Activated CD4-positive, alpha-beta T cell treated with anti-CD3 and anti-CD28 coated beads, Interleukin-2, amount 50 U/mL, for 48 hours (primary cell): ENCODE measurements at places on chromosomes 2 and 18.

DNA sequence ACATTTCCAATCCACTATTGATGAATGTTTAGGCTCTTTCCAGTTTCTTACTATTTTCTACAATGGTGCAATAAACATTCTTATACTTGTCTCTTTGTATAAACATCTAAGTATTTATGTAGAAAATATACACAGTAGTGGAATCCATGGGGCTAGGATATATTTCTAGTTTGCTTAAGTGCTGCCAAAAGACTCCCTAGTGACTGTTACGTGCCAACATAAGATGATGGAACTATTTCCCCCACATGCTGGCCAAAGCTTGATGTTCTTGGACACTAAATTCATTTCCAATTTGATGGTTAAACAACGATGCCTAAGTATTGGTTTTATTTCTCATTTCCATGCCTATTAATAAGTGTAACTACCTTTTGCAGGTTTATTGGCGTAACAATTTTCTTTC lies 378.4 kb upstream of the HNRNPA3 start:
- DNase-seq = no peak

DNA sequence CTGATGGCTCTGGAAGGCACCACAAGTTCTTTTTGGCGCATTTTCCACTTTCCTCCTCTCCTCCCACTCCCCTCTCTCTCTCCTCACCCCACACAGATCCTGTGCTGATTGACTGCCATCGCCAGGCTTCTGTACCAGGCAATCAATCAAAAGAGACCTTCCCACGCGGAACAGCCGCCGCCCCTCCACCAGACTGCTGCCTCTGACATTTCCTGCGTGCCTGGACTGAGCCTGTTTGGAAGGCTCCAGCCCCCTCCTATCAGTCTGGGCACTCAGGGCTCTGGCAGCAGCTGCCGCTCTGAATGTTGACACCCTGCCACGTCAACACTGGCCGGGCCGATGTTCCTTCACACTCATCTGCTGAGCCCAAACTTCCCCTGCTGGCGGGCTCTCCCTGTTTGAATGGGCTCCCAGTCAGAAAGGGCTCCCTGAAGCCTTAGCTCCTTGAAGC lies 467.7 kb downstream of the EPHA4 start:
- DNase-seq = no peak

DNA sequence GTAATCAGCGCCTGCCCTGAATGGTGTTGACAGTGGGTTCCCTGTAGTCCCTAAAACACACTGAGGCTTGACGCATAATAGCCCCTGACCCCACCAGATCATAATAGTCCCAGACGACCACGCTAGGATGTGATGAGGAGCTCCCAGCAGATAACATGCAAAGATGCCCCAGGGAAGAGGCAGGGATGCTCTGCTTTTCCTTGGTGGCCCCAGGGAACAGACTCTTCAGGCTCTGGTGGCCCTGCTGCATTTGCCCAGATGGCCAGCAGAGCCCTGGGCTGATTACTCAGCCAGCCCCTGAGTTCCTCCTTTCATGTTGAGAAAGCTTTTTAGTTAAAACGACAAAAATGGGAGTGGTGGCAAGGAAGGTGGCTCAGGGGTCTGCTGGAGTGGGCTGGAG lies 5.9 kb upstream of the NCKAP5 start:
- no peak for DNase-seq

DNA sequence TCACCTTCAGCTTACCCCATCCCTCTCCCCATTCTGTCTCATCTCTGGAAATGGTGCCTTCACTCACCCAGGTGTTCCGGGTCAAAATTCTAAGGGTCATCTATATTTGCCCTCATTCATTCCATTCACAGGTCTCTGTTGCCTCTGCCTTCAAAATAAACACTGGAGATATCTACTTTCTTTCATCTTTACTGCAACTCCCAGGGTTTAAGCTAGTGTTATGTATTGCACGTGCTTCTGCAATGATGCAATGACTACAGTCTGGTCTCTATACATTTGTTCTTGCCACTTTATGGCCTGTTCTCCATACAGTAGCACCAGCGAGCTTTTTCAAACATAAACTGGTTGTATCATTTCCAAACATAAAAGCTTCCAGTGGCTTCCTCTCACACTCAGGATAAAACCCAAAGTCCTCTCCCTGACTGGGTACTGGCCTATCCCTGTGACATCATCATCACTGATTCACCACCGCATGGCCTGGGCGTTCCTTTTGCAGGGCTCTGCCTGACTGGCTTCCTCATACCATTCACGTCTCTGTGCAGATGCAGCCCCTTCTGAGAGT lies 14.3 kb downstream of the DSG2 start:
- DNase-seq = no peak

DNA sequence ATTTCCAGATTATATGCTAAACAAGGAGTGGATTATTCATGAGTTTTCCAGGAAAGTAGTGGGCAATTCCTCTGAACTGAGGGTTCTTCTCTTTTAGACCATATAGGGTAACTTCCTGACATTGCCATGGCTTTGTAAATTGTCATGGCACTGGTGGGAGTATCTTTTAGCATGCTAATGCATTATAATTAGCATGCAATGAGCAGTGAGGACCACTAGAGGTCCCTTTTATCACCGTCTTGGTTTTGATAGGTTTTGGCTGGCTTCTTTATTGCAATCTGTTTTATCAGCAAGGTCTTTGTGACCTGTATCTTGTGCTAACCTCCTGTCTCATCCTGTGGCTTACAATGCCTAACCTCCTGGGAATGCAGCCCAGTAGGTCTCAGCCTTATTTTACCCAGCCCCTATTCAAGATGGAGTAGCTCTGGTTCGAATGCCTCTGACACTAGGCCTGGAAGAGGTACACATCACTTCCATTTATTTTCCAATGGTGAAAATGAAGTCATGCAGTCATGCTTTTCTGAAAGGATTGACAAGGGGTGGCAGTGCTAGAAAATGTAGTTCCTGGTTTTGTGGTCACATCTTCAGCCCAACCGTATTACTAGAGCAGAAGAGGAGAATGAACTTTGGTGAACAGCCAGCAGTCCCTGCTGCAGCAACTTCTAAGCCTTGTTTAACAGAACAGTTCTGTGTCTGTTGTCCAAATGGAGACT lies 26.6 kb upstream of the ITGA4 start:
- DNase-seq = no peak

DNA sequence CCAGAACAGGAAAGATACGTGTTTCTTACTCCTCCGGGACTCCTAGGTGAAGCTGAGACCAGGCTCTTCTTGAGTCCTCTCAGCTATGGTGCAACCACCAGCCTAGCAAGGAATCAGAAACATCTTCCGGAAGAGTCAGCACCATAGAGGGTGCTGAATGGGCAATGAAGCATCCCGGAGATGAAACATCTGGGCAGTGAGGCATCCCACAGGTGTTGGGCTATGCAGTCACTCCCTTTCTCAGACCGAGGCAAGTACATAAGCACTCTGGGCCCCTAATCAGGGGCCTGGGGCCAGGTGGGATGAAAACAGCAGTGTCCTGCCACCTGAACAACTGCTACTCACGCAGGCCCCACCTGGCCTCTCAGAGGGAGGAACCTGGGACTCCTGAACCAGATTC lies 1.4 kb upstream of the CAPN10 start:
- no peak for DNase-seq

DNA sequence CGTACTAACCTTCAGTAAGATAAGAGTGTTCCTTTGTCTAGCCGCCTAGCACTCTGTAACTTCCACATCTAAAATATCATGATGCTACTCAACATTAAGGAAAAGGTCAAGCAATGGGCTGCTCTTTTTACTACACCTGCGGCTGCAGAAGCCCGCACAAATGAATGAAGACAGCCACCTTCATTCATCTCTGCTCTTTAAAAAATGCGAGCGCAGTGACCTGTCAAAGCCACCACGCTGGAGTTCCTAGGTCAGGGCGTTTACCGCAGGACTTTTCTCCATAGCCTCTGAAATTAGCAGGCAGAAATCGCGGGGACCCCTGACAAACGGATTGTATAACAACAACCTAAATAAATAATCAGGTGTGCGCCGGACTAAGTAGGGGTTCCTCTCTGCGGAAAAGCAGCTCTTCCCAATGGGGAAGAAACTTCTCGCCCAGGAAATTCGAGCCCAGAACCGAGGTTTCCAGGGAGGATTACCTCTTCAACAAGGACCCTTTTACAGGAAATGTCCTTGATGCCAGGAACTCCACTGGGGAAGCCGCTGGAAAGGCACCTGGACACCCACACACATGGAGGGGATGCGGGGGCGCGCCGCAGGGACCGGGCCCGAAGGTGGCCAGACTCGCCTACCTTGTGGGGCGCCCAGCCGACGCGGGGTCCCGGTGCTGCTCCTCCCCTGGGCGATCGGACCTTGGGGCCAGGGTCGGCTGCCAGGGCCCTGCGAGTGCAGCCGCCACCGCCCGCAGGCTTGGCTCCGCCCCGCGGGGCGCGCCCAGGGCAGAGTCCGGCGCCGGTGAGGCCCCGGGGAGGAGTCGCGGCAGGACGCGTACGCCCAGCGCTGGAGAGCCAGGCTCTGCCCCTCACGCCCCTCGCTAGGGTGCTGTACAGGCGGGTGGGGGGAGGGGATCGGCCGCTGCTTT lies at the start of gene CCDC68:
CCDC68 (minus strand) TSS at position 758 of the 922 bp plus-strand sequence. CDS start 16,670 bp downstream, outside the sequence.
- no peak for DNase-seq

GRCh38 chr2:207311316-207312005 lies 145.7 kb upstream of the KLF7 start:
- DNase-seq = peak; percentile 40

- no peak for DNase-seq
These were observed 103.4 kb upstream of the MYCN start for GRCh38 chr2:15836689-15837610.

DNA sequence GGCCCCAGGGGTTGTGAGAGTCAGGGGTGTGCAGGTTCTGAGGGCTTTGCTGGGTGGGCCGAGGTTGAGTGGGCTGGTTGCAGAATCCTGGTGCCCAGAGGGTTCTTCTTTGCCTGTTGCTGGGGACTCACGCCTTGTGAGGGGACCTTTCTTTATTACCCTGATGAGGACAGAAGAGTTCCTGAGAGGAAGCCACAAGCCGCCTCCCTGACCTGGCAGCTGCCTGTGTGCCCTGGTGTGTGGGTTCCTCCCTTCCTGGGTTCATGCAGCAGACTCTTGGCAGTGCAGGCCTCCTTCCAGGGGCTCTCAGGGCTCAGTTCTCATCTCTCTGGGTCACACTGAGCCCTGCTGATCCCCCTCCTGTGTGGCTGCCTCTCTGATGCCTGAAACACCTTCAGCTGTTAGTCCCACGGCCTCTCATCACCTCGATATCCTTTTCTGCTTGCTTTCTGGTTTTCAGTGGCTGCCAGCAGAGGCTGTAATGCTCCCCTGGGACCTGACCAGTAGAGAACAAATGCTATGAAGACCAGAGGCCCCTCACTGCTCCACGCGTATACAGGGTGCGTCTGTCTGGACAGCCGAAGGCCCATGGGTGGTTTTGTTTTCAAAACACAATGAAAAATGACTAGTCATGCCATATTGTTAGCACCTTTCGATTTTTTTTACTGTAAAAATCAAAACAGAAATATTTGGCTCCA lies 191.3 kb downstream of the AGAP1 start:
- no peak for DNase-seq

DNA sequence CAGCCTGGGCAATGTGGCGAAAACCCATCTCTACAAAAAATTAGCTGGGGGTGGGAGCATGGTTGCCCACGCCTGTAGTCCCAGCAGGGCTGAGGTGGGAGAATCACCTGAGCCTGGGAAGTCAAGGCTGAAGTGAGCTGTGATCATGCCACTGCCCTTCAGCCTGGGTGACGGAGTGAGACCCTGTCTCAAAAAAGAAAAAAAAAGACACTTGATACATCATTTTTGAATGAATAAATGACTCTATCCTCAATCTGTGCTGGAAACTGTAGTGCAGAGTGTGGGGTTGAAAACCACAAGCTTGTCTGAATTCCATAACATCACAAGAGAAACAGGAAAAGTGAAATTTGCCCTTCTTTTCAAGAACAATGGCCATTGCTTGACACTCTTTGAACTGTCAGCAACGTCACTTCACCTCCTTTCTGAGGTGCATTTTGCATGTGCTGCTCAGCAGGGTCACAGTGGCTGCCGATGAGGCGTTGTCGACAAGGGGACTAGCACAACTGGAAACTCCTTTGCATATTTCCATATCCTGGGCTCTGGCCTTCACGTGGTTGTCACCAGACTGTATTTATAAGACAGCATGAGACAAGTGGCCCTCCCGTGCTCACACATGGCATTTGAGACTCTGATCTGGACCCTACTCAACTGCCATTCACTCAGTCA lies 54.2 kb downstream of the DDX1 start:
- DNase-seq = no peak

GRCh38 chr2:197647961-197648690 lies 27.3 kb downstream of the RFTN2 start:
- no peak for DNase-seq

- no peak for DNase-seq
These were observed 621.2 kb downstream of the CNTNAP5 start for GRCh38 chr2:124646166-124646815.

DNA sequence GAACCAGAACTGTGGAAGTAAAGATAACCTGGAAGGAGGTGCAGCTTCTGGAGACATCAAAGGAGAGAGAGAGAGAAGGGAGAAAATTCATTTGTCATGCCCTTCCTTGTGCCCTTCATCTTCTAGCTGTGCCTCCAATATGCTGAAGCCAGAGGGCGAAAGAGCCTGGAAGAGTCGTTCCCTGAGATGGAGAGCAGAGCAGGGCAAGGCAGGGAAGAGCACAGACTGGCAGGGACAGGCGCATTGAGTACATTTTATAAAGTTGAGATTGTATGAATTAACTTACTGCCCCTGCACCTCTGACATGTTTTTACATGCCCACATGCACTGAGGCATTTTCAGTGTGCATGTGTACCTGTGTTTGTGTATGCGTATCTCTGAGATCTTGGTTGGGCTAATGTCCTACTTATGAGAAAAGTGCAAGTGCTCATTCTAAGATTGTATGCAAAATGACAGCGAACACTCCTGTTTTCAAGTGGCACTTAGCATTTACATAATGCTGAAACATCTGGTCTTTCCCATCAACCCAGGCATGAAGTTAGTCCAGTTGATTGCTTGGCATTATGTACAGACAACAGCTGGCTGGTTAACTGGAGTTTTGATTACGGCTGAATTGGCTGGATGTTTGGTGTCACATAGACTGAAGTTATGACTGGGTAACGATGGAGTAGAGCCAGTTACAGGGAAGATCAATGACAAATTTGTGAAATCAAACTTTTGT lies 23.7 kb upstream of the MMADHC start:
- no peak for DNase-seq

- no peak for DNase-seq
These were observed 1548.1 kb upstream of the ZEB2 start for GRCh38 chr2:146068051-146068450.

- no peak for DNase-seq
These were observed 9.5 kb downstream of the CAPN14 start for GRCh38 chr2:31207790-31208189.

DNA sequence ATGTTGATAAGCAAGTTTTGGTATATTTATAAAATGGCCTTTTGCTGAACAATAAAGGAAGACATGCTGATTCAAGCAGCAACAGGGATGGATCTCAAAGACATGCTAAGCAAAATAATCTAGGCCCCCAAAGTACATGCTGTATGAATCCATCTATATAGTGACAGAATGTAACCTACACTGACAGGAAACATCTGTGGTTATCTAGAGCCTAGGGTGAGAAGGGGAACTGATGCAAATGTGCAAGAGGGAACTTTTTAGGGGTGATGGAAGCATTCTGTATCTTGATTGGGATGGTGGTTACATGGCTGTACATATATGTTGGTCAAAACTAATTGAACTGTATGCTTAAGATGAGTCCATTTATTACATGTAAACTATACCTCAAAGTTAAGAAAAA lies 24.2 kb downstream of the CNRIP1 start:
- no peak for DNase-seq
